ENCODE measurements at places on chromosomes 13 and 19.

DNA sequence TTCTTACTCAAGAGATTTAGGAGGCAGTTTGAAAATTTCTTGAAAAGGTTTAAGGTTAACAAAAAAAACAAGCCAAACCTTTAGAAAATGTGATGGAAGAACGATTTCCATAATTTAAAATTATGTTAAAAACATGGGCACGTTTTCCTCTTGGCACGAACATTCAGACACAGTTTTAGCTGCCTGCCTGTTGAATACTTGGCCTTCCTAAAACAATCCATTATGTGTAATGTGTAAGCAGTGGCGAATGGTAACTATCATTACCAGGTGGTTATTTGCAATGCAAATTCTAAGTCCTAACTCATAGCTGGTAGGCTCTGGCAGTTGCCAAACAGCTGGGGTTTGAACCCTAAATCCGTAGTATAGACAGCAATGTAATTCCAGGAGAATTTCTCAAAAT is 1425.7 kb upstream of the SLC10A2 start:
- DNase-seq, result no peak

GRCh38 chr19:32227561-32228165 is 117.7 kb upstream of the ZNF507 start:
- DNase-seq, result no peak

DNA sequence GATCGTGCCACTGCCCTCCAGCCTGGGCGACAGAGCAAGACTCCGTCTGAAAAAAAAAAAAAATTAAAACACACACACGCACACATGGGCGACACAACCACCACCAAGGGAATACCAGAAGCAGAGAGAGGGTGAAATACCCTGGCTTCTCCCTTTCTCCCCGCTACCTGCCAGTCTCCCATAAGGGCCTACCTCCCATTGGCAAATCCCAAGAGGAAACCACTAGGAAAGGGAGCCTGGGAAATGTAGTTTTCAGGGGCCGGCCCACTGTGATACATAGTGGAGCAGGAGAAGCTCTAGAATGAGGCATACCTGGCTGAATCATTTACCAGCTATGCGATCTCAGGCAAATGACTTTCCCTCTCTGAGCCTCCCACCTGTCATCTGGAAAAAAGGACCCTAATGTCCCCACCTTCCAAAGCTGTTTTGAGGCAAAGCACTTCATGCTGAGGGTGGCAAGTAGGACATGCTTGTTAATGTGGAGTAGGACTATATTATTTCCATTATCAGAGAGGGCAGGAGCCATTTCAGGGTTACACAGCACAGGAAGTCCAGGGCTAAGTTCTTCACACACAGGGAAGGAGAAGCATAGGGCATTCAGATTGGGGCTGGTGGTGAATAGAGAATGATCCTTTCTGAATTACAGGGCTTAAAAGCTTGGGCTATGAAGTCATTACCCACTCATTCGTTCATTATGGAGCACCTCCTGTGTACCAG is 14.3 kb upstream of the HNRNPUL1 start:
- no peak for DNase-seq

DNA sequence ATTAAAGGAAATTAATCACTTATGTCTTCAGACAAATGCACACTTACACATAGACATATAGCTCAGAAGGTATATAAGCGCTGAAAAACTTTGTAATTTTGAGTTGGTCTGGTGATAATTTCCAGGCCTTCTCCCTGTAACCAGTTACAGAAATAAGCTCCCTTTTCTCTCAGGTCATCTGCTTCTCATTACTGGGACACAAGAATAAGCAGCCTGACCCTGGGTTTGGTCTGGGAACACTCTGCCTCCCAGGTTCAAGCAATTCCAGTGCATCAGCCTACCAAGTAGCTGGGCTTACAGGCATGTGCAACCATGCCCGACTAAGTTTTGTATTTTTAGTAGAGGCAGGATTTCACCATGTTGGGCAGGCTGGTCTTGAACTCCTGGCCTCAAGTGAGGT is 274.5 kb downstream of the LMO7 start:
- no peak for DNase-seq

DNA sequence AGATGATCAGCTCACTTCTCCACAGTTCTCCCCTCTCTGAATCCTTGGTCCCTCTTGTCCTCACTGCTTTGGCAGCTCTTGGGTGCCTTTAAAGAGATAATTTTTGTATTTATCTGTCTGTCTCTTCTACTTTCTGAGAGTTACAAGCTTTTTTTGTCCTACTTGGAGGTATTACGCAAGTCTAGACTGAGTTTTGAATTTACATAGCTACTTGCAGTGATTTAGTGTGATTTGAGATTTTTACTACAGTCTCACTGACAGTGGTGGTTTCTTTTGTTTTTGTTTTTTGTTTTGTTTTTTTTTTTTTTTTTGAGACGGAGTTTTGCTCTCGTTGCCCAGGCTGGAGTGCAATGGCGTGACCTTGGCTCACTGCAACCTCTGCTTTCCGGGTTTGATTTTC is 22.1 kb downstream of the URI1 start:
- DNase-seq, result no peak

DNA sequence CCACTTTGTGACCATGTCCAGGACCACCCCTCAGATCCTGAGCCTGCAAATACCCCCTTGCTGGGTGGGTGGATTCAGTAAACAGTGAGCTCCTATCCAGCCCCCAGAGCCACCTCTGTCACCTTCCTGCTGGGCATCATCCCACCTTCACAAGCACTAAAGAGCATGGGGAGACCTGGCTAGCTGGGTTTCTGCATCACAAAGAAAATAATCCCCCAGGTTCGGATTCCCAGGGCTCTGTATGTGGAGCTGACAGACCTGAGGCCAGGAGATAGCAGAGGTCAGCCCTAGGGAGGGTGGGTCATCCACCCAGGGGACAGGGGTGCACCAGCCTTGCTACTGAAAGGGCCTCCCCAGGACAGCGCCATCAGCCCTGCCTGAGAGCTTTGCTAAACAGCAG is 7.7 kb upstream of the CEACAM7 start:
- DNase-seq, result no peak

GRCh38 chr13:28877408-28877807 is 57.3 kb downstream of the MTUS2 start:
- DNase-seq, result no peak

DNA sequence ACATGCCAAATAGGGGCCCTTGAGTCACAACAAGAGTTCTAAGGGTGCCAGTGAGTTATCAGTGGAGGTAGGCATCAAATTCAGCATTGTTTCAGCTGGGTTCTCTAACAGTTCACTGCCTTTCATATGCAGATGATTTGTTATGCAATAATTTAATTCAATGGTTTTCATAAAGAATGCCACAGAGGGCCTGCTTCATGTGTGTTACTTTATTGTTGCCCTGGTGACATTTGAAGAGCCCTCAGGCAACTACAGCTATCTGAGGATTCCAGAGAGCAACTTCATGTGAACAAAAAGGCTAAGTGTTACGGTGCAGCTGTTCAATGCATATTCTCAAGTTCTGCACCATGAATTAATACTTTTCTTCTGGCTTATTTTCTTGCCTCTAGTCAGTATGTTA is 43.1 kb upstream of the STARD13 start:
- DNase-seq, result no peak

Measured in BJ (cell line).